ENCODE measurements at places on chromosomes 4 and X.

DNA sequence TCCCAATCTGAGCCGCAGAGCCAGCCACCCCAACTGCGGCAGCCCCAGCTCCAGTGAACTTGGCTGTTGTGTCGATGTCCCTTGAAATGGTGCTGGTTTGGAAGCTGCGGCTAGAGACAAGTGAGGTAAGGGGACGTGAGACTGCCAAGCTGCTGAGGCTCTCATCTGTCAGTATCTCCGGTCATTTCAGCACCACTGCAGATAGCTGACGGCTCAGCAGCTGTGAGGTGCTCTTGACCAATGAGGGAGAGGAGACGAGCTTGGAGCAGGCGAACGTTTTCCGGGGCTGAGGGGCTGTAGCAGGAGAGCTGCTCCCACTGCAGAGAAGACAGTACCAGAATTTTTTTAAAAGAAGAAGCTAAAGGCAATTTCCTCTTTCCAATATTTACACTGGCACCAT is 175.5 kb upstream of the CASK start:
- DNase-seq = no peak

GRCh38 chr4:26330186-26330787 is 9.5 kb downstream of the RBPJ start:
- DNase-seq = peak; percentile 71

DNA sequence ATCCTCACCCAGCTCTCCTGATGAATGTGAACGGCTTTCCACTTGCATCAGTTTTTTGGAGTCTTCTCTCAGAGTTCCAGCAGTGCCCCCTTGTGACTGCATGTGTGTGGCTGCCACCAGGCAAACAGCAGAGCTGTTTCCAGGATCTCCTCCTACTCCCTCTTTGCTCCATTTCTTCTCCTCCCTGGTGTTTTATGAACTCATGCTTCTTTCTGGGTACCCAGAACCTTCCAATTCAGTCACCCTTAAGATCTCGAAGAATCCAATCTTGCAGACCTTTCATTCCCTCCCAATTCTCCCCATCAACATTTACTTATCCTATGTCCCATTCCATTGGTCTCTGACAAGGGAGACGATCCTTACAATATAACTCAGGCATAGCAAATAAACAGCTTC is 6.8 kb upstream of the TCEANC start:
- DNase-seq = peak; percentile 34

DNA sequence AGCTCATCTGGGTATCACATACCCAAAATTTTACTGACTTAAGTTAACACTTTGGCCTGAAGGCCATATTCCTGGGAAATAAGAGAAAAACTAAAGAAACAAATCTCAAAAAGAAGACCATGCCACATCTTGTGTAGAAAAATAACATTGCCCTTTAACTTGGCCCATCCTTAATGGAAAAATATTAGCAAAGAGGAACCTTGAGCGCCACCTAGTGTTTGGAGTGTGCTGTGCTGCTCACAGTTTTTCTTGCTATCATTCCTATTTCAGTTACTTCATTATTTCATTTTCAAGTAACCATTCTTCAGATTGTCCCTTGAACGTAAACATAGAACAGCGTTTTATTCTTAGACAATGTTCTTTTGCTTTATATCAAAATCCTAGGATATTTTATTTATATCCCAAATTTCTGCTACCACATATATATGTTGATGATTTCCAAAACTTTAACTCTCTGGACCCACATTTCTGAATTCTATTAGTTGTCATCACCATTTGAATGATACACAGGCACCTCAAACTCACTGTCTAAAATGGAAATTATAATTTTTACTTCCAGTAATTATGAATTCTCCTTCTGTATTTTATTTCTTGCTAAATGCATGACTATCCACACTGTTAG is 999.0 kb upstream of the ADGRL3 start:
- peak; percentile 5 for DNase-seq

GRCh38 chrX:41906515-41907187 is 16.7 kb downstream of the CASK start:
- no peak for DNase-seq

GRCh38 chr4:98604723-98605122 is 53.7 kb downstream of the TSPAN5 start:
- DNase-seq = no peak

GRCh38 chr4:190020790-190021717 is 6.0 kb downstream of the FRG2 start:
- DNase-seq = peak; percentile 5

GRCh38 chr4:16090096-16090705 is 6.4 kb upstream of the PROM1 start:
- no peak for DNase-seq

DNA sequence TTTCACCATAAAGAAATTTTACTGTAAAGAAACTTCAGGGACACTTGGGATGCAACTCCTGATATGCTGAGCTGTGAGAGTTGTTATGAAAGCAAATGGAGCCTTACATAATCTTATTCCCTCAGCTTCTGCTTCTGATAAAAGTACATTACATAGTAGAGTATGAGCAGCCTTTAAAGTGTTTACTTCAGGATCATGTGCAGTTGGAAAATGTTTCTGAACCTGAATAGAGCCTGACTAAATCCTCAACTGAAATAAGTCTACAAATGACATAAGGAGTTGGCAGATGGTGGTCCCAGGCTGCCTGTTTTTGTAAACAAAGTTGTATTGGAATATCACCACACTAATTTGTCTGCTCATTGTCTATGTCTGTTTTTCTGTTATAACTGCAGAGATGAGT is 19.3 kb downstream of the RASSF6 start:
- no peak for DNase-seq

DNA sequence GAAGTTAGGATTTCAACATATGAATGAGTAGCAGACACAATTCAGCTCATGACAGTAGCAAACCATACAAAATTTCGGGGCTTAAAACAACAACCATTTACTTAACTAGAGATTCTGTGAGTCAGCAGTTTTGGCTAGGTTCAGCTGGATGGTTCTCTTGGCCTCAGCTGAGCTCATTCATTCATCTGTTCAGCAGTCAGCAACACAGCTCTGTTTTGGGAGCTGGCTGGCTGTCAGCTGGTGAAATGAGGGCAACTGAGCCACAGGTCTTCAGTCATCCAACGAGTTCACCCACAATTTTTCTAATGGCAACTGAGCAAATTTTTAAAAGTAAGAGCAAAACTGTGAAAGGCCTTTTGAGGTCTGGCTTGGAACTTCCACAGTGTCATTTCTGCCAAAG is 2005.1 kb upstream of the AGA start:
- DNase-seq = no peak
